Cortex of kidney (tissue), 1 donor: ENCODE measurements at places on chromosomes 7 and 10.

DNA sequence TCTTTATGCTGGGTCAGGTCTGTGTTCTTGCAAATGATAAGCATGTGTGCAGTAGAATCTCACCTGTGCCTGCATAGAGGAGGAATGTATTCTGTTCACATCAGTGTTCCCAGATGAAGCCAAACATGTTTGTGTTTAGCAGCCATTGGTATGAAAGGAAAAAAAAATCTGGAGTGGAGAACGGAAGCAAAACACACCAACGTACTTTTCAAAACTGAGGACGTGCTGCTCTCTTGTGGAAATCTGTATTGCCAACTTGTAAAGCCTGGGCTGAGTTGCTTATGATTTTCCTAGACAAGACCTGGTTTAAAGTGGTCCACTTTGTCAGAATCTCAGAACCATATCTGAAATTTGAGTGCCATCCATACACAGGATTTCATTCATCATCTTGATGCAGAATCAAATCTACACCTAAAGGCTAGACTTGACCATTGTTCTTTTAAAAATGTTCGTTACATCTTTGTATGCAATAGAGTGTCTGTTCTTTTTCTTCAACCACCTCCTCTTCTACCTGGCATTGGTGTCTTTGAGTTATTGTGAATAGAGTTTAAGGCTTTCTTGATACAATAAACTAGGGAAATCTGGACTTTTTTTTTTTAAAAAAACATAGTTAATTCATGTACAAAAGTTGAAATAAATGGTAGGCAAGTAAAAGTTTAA lies 367.7 kb downstream of the PHF14 start:
- DNase-seq: no peak

GRCh38 chr10:26528048-26528447 lies 89.9 kb downstream of the APBB1IP start:
- DNase-seq: no peak

DNA sequence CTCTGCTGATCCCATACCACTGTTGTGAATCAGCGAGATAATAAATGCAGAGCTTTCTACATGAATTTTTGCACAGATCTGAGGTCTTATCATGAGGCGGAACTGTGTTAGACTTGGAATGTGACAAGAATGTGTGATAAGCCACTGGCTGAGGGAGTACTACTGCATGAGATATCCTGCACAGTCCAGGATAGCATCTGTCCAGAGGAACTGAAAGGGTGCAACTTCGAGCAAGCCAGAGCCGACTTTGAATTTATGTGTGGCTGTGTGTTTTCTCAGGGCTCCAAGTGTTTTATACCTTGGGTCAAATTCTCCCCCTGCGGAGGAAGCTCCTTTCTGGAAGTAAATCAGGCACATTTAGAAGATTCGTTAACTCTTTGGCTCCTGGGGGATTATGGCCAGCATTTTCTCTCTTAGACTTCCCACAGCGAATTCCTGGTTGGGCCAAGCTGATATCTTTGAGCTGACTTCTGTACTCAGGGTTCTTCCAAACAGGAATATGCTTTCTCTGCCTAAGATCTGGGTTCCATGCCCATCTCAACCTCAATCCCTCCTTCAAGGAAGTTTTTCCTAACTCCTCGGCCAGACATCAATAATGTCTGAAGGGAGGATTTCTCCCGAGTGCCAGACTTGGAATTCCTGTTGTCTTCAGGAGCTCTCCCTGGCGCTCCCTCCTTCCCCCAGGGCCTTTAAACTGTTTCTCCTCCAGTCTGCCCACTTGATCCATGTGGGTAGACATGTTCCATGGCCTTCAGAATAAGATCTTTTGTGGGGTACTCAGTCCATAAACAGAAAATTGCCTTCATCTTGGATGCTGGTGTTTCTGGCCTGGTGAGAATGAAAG lies 2.5 kb upstream of the MEST start:
- DNase-seq: no peak

DNA sequence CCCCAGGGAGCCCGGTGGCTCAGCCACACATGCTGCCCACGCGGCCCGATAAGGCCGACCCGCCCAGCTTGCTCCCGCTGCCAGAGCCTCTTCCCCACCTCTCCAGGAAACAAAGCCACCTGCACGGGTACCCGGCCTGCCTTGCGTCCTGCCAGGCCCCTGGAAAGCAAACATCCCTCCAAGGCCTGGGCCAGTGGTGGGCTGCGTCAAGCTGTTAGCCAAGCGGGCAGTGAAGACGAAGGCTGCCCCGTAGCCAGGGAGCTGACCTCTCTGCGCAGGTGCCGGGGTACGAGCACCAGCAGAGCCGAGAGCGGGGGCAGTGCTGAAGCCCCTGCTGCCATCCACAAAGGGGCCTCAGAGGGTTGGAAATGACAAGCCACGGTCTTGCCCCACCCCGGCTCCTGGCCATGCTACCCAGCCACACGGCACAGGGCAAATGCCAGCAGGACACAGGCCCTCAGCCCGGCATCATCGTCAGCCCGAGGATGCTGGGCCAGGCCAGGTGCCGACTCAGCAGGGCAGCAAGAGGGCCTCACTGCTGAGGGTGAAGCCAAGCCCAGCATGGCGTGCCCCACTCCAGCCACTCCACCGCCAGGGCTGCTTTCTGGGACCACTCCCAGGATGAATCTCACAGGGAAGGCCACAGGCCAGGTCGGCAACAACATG lies 140.0 kb downstream of the PTPRN2 start:
- DNase-seq: no peak

- no peak for DNase-seq
These were observed 18.4 kb downstream of the TSPAN14 start for GRCh38 chr10:80472234-80473095.

DNA sequence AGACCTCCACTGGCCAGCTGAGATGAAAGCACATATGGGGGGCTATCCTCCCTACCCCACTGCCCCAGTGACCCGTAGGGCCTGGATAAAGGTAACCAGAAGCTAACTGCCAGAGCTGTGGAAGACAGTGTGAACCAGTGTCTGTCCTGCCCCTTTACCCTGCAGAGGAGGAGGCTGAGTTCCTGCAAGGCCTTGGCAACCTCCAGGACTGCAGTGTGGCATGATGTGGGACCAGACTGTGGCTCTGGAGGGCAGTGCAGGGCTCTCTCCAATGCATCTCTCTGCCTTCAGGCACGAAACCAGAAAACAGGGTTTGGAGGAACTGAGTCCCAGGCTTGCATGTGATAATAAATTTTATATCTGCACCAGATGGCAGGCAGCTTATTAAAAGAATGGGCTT lies 93.1 kb downstream of the EPC1 start:
- no peak for DNase-seq

DNA sequence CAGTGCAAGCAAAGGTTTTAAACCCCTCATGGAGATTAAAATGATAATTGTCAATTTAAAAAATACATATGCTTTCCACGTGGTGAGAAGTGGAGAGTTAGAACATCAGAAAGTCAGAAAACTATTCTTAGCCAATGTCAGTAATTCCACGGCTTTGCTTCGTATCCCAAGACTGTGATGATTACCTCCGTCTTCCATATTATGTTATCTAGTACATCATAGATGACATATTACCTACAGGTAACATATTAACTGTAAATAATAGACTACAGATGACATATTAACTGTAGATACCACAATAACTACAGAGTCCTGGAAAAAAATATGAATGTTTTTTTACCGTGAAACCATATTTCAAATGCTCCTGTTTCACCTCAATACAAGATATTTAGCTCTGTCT lies 579.4 kb upstream of the PFKP start:
- DNase-seq: no peak

GRCh38 chr7:40595832-40596231 lies 461.0 kb downstream of the SUGCT start:
- DNase-seq: no peak

GRCh38 chr7:10634239-10634638 lies 339.4 kb upstream of the PHF14 start:
- no peak for DNase-seq
